ENCODE measurements at places on chromosomes 16 and 17. TPM values are rescaled to one million over a fixed set of nuclear protein-coding genes. Genes with fewer than 3 reads are reported as not detected.

Gene EPX
- not detected for total RNA-seq

DNA sequence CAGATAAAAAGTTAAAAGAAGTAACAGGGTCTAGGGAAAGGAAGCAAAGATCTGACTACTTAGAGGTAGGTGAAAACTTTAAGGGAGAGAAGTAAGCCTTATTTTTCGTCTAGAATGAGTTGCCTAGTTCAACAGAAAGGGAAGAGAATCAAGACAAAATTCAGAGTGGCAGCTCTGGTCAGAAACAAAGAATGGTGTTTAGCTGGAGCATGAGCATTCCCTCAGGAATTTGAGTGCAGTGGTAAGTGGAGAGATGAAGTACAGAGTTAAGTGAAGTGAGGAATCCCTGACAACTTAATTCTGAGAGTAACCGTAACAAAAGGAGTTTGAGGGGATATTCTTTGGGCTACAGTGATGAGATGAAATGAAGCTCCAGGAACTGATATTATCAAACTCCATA is 11.5 kb downstream of the SMG6 start:
- no peak for DNase-seq

GRCh38 chr17:41518031-41518430 is 659 bp downstream of the KRT15 start:
- DNase-seq: no peak

DNA sequence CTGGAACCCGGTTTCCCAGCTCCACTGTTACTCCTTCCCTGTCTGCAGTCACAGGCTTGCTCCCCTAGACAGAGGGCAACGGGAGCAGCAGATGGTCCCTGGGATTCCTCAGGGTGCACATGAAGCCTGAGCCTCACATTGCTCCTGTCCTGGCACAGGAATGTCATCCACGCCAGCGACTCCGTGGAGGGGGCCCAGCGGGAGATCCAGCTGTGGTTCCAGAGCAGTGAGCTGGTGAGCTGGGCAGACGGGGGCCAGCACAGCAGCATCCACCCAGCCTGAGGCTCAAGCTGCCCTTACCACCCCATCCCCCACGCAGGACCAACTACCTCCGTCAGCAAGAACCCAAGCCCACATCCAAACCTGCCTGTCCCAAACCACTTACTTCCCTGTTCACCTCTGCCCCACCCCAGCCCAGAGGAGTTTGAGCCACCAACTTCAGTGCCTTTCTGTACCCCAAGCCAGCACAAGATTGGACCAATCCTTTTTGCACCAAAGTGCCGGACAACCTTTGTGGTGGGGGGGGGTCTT is 1.6 kb upstream of the DECR2 start:
- DNase-seq: no peak

- peak; percentile 13 for DNase-seq
Measured at GRCh38 chr16:3716831-3717234, 491 bp downstream of the TRAP1 start.

GRCh38 chr17:202501-202951 is 21.1 kb upstream of the DOC2B start:
- no peak for DNase-seq

Gene KRTAP2-2
- not detected for total RNA-seq

DNA sequence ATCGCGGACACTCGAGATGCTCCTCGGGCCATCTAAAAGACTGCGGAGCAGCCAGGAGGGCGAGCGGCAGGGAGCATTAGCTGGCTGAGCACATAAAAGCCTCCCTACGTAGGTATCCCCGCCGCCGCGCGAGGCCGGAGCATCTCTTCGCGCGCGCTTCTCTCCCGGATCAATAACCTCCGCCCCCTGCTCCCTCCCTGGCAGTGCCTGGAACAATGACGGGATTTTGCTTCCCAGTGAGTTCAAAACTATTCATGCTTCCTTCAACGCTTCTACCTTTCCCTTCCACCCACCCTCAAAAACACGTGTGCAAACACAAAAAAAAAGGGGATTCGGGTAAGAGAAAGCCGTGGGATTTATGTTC is 984 bp downstream of the CENPV start:
- peak; percentile 45 for DNase-seq

GRCh38 chr16:85832570-85833218 is 33.2 kb downstream of the COX4I1 start:
- no peak for DNase-seq

DNA sequence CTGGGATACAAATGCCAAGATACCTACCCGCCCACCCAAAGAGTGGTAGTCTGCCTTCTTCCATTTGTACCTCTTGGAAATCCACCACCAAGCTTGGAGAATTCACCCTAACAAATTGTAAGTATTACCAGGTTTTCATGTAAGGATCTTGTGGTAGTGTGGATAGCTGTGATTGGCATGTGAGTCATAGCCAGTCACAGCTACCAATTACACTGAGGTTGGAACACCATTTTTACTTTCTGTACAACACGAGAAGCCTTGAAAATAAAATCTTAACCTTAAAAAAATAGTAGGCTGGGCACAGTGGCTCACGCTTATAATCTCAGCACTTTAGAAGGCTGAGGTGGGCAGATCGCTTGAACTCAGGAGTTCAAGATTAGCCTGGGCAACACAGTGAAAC is 18.5 kb upstream of the SLC35G3 start:
- no peak for DNase-seq

GRCh38 chr17:15092762-15093161 is 172.4 kb downstream of the PMP22 start:
- DNase-seq: no peak

- DNase-seq: no peak
Measured at GRCh38 chr17:40772101-40772500, at the start of gene KRT26. Gene KRT26 (minus strand): TSS chr17:40772201. CDS start chr17:40772113, 88 bp downstream.

Gene ATAD5
- 3.9 TPM for total RNA-seq

DNA sequence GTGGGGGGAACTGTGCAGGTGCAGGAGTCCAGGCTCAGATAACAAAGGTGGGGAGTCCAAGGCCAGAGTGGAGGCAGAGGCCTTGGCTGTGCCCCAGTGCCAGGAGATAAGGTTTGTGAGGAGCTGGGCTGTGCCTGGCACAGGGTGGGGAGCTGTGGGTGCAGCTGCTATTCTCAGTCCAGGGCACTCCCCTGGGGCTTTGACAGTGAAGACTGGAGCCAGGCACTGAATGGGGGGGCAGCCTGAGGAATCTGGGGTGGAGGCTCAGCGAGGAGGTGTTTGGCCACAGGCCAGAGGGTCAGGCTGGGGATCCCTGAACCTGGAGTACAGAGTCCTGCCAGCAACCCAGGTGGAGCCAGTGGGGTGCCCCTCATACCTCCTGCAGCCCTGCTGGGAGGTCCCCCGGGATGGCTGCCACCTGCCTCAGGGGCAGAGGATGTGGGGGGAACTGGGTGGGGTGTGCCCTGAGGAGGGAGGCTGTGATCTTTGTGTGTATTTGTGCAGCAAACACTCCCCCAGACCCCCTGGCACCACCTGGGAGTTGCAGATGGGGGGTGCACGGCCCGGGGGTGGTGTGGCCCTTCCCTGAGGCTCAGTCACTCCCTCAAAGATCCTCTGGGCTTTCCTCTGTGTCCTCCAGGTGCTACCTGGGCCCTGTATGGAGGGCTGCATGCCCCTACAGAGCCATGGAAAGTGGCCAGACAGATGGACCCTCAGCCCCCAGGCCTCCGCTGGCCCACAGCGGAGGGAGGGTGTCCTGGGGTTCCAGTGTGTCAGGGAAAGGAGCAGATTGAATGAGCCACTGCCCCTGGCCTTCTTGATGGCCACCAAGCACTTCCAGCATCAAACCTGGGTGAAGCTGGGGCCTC is 44.5 kb upstream of the SMPD3 start:
- DNase-seq: no peak

DNA sequence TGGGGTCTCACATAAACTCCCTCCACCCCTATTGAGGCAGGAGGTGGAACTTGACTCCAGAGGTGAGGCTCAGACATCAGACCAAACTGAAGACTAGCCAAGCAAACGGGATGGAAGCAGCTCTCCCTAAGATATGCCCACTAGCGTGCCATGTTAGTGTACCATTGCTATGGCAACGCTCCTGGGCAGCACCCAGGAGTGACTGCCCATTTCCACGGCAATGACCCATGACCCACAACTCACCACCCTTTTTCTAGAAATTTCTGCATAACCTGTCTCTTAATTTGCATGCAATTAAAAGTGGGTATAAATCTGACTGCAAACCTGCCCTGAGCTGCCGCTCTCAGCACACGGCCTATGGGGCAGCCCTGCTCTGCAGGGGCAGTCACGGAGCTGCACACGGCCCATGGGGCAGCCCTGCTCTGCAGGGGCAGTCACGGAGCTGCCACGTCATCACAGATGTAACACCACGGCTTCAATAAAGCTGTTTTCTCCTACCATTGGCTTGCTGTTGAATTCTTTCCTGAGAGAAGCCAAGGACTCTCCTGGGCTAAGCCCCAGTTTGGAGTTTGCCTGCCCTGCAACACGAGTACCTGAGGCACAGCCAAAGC is 164.3 kb downstream of the RBFOX3 start:
- DNase-seq: no peak

DNA sequence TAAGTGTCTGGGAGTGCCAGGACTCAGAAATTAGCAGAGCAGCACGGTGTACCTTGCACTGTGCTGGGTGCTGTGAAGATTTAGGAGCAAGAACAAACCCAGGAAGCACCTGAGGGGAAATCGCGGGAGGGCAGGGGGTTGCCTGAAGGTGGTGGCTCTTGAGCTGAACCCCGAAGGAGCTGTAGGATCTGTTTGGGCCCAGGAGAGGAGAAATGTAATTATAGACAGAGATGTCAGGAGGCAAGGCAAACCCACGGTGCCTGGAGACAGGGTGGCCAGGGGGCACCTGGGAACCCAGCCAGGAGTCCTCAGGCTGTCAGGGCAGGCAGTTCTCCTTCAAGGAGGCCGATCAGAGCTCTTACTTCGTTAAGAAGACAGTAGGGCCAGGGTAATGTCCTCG is 109.1 kb downstream of the C16orf78 start:
- DNase-seq: no peak

Gene ASPHD1
- total RNA-seq: 7.8 TPM

Gene CTDNEP1
- total RNA-seq: 24.5 TPM

Measured in fibroblast of villous mesenchyme (primary cell).